CD4-positive, alpha-beta T cell treated with Interleukin-17A for 1 hour (primary cell): ENCODE measurements at places on chromosomes 3 and 15.
A peak's percentile ranks its signal among the peaks of the same experiment; 100 is the strongest.

- no peak for DNase-seq
Measured at GRCh38 chr3:139689122-139689521, 11.3 kb upstream of the NMNAT3 start.

DNA sequence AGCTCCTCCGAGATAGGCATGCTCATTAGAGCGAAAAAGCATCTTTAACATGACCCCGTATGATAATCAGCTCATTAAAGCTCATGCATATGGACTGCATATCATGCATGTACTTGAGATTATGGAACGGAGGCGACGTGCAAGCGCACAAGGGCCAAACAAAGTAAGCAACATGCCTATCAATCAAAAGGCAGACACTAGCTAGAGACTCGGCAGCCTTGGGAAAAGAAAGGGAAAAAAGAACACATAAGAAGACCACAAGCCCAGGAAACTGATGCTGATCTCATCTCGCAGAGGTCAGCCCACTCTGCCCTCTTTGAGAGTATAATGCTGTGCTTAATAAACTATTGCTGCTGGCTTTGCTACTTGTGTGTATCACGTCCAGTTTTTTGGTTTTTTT is 2.6 kb upstream of the ACOX2 start:
- DNase-seq = no peak

- DNase-seq = no peak
Measured at GRCh38 chr3:45232521-45232920, 6.4 kb upstream of the TMEM158 start.

- no peak for DNase-seq
Measured at GRCh38 chr3:114058646-114059045, 2.1 kb downstream of the QTRT2 start.

- no peak for DNase-seq
Measured at GRCh38 chr3:41933154-41933676, 28.7 kb downstream of the ULK4 start.

DNA sequence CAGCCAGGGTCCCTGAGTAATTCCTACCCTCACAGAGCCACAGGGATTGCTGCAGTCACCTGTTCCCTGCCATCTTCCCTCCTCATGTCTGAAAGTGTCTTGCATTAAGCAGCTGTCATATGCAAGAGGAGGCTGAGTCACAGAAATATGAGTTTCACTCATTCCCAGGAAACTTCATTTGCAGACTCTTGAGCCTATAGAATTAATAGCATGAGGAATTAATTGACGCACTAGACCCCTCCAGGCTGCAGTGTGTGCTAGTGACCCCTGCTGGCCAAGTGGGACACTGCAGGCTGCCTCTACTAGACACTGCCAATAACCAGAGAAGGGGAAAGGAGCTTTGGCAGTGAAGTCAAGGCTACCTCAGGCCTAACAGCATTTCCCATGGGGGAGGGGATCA is 50.6 kb upstream of the SLC6A1 start:
- peak; percentile 12 for DNase-seq

DNA sequence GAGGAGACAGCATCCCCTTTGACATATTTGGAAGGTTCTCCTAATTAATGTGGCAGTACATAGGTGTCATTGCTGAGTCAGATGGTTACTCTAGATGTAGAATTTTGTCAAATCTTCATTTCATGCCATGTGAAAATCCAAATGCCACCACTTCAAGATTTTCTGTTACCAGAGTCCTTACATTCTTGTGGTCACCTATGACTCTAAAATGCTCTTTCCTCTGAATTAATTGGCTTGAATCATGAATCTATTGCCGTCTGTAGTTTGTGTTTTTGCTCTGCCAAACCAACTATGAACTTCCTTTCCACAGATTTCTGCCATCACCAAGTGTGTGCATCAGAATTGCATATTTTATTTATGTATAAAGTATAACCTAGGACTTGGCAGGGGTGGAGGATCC is 269.4 kb upstream of the ZPLD1 start:
- no peak for DNase-seq

- no peak for DNase-seq
Measured at GRCh38 chr3:107600780-107601179, 78.0 kb downstream of the BBX start.

DNA sequence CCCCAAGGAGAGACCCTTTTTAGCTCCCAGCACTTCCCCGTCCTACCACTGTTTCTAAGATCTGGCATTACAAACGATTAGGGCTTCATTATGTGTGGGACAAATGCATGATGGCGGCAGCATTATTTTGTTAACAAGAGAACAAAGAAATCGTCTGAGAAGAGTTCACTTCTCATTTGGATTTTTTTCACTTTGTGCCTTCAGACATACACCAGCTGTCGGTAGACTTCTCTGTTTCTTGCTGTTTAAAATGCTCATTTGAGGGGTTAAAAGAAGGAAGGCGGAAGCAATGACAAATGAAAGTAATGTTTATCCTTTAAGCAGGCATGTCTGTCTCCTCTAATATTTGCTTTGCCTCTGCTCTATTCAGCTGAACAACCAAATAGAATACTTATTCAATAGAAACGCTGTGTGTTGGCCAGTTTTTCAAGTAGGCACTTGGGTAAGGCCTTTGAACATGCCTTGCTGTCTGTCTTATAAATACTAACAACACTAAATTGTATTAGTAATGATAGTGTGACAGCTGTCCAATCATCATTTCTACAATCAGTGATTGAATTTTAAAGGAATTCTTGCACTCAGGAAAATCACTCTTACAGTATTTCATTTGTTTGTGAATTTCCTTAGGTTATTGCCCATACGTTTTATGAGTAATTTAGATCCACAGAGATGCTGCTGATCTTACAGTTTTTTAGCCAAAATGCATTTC is 382.4 kb downstream of the IL5RA start:
- DNase-seq = no peak

DNA sequence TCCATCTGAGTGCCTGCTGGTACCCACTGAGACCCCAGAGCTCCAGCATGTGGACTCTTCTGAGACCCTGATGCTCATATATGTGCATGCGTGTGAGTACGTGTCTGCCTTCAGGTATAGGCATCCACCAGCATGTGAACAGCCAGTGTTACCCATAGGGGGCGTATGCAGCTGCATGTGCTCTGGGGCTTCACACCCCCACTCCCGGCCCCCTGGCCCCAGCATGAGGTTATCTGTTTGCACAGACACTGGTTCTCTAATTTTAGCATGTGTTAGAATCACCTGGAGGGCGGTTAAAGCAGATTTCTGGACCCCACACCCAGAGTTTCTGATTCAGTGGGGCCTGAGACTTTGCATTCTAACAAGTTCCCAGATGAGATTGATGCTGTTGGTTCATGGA is 824 bp upstream of the CILP start:
- DNase-seq = peak; percentile 43
